ENCODE measurements at places on chromosomes 7 and 10.
A peak's percentile ranks its signal among the peaks of the same experiment; 100 is the strongest.

- no peak for DNase-seq
These were observed 4.2 kb downstream of the KCNMA1 start for GRCh38 chr10:77633376-77633775.

DNA sequence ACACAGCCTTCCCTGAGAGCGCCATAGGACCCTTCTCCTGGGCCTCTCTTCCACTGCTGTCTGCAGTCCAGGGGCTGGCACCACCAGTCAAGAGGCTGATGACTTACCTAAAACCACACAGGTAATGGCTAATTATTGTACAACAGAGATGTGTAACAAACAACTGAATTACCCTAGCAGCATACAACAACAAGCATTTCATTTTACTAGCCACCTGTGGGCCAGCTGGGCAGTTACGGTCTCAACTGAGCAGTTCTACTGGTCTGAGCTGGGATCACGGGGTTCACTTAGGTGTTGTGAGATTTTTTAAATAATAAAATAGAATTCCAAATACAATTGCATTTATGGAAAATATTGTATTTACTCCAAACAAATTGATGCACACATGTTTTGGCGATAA is 431.9 kb downstream of the TNS3 start:
- no peak for DNase-seq

DNA sequence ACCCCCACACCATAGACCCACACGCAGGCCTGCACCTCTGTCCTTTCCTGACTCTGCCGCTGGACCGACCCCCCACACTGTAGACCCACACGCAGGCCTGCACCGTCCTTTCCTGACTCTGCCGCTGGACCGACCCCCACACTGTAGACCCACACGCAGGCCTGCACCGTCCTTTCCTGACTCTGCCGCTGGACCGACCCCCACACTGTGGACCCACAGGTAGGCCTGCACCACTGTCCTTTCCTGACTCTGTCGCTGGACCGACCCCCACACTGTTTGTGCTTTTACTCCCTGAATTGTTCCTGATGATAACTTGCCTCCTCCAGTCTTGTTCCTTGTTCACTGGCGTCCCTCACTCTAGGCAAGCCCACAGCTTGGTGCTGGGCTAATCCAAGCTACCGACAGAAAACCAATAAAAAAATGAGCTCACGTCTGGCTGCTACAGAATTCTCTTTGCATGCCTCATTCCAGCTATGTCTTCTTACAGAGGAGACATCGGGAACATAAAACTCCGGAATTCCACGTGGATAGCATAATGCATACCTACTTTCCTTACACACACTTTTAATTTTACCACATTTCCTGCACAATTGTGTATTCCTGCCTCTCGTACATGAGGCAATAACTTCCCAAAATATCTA is 494.3 kb downstream of the PTPRN2 start:
- no peak for DNase-seq

GRCh38 chr7:41238851-41239331 is 464.0 kb downstream of the INHBA start:
- peak; percentile 33 for DNase-seq

GRCh38 chr7:41051062-41051461 is 651.8 kb downstream of the INHBA start:
- DNase-seq: no peak

DNA sequence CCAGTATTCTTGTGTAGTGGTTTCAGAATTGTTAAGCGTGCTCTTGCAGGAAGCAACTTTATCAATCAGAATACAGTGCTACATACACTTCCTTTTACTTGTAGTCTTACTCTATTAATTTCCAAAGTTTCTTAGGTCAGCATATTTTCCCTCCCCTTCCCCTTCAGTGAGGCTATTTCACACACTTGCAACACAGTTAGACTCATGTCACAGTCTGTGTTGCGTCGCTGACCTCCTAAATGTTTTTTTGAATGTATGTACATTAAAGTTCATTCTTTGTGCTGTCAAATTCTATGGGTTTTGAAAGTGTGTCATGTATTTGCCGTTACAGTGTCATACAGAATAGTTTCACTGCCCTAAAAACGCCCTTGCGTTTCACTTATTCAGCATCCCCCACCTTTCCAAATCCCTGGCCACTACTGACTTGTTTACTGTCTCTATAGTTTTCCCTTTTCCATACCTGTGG is 5.4 kb upstream of the HKDC1 start:
- DNase-seq: no peak

- DNase-seq: no peak
These were observed 88.8 kb downstream of the NOD1 start for GRCh38 chr7:30389791-30390190.

GRCh38 chr7:23230641-23231101 is 15.9 kb upstream of the GPNMB start:
- DNase-seq: no peak

DNA sequence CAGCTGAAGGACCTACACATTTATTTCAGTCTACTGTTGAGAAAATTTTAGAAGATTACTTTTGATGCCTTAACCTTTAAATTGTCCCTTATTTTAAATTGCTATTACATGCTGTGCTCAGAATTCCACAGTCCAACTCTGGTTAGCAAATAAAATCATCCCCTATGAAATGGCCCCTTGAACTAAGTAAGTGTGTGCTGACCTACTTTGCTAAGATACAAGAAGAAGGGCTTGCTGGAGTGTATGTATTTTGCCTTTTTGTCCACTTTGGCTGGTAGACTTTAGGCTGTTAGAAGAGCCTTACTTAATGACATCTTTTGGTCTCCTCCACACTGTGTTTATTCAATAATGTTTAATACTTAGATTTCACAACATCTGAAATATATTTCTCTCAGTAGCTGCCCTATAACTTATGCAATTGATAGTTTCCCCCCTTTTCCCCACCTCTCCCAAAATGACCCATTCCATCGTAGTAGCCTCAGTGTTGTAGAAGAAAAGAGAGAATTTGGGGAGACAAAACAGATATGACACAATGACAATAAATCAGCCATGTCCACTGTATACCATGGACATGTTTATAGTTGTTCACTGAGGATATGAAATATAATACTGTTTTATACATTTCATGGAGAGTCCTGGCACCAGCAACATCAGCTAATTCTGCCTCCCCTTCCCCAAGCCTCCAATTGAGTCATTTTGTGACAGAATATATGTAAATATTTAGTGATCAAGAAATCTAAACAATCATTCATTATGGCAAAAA is 107.8 kb upstream of the ASAH2 start:
- DNase-seq: no peak

GRCh38 chr10:17660921-17661320 is 17.0 kb downstream of the STAM start:
- peak; percentile 47 for DNase-seq

- no peak for DNase-seq
These were observed 162.4 kb downstream of the TNS3 start for GRCh38 chr7:47419471-47419870.

DNA sequence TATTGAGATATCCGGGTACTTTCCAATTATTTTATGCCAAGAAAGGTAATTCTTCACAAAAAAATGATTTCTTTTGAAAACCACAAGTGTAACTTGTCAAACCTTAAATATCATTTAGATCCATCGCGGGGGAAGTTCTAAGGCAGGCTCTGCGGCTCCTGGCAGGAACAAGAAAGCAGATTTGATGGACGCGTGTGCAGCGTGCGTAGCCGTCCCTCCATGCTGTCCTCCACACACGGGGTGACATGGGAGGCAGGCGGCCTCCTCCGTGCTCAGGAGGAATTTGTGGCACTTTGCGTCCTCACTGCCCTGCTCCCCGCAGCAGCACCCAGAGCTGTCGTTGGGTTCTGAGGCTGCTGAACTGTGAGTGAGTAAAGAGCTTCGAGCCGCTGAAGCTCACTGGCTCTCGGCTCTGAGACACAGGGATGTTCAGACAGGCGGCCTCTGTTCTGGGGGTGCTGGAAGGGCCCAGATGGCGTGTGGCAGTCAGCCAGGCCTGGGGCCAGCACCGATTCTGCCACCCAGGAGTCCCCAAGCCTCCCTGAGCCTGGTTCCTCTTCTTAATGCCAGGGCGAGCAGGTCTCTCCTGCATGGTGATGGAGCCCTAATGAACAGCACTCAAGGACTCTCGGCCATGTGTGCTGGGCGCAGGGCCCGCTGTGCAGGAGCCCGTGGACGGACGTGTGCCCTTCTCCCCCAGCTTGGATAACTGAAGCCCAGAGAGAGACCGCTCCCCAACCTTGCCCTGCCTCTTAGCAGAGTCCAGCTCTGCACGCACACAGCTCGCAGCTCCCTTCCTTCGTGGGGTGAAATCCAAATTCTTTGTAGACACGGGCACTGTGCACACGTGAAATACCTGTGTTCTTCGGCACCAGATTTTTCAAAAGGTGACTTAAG is 185.4 kb upstream of the SHH start:
- DNase-seq: no peak

- no peak for DNase-seq
These were observed 365.3 kb upstream of the IGFBP3 start for GRCh38 chr7:46286356-46286755.

DNA sequence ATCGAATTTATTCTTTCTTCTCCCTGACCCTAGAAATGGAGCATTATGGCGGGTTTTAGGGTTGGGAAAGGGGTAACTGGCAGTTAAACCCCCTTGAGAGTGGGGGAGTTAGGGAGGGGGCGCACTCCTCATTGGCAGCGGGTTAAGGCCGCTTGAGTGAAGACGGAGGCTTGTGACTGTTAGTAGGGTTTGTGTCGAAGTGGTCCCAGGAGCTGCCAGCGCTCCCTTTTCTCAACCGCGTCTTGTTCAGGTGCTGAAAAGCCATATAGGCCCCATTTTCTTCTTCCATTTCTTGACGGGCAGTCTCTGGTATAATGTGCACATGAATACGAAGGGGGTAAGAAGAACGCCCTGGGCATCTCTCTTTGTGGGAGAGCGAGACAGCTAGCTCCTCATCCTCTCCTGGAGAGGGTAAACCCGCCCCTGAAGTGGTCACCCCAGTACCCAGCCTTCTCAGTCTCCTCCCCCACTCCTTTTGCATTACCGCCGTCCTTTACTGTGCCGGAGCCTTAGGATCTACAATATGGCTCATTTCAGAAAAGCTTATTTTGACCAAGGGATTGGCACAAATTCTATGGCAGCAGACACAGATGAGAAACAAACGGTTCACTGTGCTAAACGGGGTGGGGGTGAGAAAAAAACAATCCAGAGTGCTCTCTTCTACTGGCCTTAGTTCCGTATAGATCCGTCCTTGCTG is 836 bp downstream of the KMT2E start:
- DNase-seq: peak; percentile 18

DNA sequence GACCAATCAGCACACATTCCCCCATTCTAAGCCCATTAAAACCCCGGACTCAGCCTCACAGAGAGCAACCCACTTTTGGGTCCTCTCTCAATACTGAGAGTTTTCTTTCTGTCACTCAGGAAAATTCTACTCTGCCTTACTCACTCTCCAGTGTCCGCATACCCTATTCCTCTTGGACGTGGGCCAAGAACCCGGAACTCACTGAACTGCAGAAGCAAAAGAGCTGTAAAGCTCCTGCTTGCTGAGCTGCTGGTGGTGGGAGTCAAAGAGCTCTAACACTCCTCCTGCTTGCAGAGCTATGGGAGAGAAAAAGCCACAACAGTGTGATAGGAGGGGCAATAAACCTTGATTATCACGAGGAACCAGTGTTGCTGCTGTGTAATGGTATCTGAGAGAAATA is 386.9 kb downstream of the POM121L12 start:
- no peak for DNase-seq

DNA sequence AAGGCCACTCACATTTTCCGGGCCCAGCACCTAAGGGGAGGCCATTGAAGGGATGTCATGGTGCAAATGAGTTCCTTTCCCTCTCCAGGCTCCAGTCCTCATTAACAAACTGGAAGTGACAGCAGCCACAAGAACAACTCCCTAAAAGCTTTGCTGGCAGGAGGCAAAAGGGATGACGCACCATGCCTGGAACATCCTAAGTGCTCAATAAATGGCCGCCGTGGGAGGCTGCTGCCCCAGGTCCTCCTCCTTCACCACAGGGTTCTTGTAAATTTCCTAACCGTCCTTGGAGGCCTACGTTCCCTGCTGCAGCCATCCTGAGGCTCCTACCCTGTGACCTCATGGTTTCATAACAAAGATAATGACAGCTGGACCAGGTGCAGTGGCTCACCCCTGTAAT is 41.3 kb upstream of the CAMK1D start:
- no peak for DNase-seq

DNA sequence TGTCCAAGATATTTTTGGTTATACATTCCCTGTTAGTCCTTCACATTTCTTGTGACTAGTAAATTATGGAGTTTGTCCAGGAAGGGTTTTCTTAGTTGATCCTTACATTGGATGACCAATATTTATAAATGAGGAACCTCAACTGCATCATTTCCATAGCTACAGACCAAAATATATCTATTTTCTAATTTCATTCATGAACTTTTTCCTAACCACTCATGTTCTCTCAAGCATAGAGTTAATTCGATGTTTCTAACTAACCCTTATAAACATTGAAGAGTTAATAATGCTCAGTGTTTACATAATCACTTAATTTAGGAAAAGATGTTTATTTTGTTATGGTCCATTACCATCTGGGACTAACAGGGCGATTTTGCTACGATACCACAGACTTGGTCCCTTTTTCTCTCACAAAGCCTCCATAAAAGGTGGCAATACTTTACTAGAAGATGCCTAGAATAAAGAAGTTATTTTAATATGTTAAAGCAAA is 591.0 kb downstream of the MAGI2 start:
- no peak for DNase-seq

GRCh38 chr7:21966271-21966670 is 20.6 kb upstream of the CDCA7L start:
- DNase-seq: no peak

- no peak for DNase-seq
These were observed 961.8 kb upstream of the CELF2 start for GRCh38 chr10:10055656-10056442.
